ENCODE measurements at places on chromosomes 5 and 9. TPM values are rescaled to one million over a fixed set of nuclear protein-coding genes. Genes with fewer than 3 reads are reported as not detected.

SPINK7 gene
- polyA plus RNA-seq, result not detected

QRFP gene
- not detected for polyA plus RNA-seq

FCN2 gene
- 186 TPM for polyA plus RNA-seq

SAPCD2 gene
- polyA plus RNA-seq, result 0.38 TPM

Data from liver (tissue), 10 donors.